ENCODE measurements at places on chromosomes 7 and 10.

DNA sequence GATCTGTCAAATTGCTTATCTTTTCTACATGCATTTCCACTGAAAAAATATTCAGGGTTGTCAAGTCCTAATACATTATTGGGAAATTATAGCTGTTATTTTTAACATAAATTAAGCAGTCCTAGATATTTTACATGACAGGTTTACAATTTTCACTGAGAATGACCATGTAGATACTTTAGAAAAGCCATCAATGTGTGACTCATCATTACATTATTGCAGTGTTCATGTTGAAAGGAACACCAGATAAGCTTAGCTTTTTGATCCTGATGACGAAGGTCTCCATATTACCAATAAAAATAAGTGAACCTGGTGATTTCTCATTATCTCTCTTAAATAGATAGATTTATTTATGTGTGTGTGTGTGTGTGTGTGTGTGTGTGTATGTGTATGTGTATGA, 529.5 kb upstream of the PCDH15 start:
- peak; percentile 18 for DNase-seq

- peak; percentile 61 for DNase-seq
Observed at GRCh38 chr10:11724938-11725776, 17.0 kb upstream of the ECHDC3 start.

GRCh38 chr10:32131388-32131787, 75.2 kb upstream of the KIF5B start:
- no peak for DNase-seq

GRCh38 chr10:99658622-99659030, 683 bp upstream of the ENTPD7 start:
- DNase-seq: peak; percentile 51

GRCh38 chr10:71584902-71585563, 134.5 kb downstream of the C10orf105 start:
- DNase-seq: peak; percentile 14

DNA sequence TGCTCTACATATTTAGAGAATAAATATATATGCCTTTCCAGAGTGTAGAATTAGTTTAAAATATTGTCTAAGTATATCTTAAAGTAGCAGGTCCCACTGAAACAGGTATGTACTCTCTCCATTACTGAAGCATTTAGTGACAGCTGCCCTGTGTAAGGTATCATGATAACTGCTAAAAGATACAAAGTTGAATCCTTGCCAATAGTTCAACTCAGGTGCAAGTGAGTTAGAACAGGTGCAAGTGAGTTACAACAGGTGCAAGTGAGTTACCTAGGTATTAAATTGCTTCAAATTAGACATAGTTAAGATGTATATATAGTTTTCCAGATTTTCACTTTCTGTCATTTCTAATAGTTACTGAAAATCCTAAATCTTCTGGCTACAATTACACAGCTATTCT, 119.1 kb downstream of the CNOT4 start:
- no peak for DNase-seq

GRCh38 chr10:19815731-19816410, 361 bp upstream of the PLXDC2 start:
- DNase-seq: peak; percentile 91

- no peak for DNase-seq
Observed at GRCh38 chr7:4769761-4770160, 5.7 kb upstream of the AP5Z1 start.

DNA sequence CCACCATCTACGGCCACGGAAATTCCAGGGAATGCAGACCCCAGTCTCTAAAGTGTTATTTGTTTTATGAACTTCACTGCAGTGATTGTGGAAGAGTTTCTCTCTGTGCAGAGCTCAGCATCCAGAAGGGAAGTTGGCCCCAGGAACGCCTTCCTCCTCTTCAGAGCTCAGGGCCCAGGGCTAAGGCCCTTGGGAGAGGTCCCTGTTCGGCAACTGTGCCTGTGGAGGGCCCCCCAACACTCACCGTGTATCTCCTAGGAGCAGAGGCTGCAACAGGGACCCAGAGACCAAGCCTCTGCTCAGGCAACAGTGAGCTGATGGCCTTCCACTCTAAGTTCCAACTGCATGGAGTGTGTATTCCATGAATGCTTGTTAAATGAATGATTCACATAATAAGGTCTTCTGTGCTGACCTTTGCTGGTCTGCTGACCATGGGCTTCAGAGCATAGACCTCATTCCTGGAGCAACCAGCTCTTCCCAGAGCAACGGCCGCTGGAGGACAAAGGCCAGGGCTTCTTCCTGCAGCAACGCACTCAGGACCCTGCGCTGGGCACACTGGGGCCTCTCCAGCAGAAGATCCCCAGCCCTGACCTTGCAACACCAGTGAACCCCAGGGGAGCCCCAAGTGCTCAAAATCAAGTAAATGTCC, 7.7 kb downstream of the DIP2C start:
- peak; percentile 88 for DNase-seq

- DNase-seq: no peak
Observed at GRCh38 chr7:73892003-73892999, 31.3 kb downstream of the TMEM270 start.

- peak; percentile 22 for DNase-seq
Observed at GRCh38 chr10:112307358-112308124, 24.3 kb downstream of the TECTB start.

DNA sequence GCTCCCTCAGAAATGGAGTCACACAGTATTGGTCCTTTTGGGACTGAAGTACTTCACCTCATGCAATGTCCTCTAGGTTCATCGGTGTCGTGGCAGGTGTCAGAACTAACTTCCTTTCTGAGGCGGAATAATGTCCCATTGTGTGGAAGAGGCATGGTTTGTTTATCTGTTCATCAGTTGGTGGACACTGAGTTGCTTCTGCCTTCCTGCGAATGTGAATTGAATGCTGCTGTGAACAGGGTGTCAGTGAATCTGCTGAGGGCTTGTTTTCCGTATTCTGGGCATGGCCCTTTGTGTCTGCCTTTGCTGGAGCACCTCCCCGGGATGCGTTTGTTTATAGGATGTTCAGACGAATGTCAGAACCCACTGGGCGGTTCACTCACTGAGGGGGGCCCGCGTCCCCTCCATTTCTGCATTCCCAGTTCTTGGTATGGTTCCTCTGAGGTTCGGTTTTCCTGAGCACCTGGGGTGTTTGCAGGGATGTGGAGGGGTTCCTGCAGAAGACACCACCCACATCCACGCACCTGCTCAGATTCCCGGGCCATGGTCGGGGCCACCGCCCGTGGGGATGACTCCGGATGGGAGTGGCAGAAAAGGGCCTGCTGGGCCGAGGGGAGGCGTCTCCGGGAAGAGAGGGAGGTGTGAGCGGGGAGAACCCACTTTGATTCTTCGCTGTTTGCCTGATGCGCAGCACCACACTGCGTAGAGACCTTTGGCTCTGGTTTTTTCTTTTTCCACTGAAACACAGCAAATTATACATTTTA, 33.1 kb downstream of the CHST12 start:
- no peak for DNase-seq

DNA sequence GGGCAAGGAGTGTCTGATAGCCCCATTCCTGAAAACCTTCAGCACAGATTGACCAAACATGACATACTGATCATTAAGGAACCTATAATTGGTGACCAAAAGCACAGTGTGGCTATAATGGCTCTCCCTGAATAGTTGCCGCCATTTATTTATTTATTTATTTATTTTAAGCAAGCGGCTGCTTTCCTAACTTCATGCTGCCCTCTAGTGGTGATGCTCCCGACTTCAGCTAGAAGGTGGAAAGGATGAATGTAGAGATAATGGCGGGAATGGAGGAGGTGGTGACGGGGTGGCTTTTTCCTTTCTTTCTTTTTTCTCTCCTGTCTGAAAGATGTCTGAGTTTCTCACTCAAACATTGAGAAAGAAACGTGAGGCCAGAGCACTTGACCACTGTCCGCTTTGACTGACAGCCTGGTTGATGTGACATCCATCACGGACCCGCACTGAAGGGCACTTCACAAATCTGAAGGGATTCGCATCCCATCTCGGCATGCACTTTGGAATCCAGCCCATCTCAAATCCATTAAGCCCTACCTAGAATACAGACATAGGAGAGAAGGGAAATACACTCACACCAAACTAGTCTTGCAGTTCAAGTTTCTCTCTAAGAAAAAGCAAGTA, 1090.1 kb downstream of the KCNMA1 start:
- DNase-seq: peak; percentile 82

GRCh38 chr7:55193245-55193644, 171.9 kb upstream of the LANCL2 start:
- no peak for DNase-seq

DNA sequence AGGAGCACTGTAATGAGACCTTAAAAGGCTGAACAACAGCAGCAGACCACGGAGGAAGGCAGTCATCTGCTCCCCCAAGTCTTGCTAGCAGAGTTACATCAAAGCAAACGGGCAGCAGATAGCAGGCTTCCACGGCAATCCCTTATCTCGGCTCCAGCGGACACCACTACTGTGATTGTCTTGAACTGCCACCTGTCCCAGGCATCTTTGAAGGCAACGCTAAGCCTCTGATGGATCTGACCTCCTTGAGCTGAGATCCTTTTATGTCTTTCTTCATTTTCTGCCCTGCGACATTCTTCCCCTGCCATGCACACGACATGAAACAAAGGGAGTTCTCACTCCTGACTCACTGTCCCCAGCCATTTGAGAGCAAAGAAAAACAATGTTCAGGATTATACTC, 111.7 kb downstream of the GLI3 start:
- no peak for DNase-seq

DNA sequence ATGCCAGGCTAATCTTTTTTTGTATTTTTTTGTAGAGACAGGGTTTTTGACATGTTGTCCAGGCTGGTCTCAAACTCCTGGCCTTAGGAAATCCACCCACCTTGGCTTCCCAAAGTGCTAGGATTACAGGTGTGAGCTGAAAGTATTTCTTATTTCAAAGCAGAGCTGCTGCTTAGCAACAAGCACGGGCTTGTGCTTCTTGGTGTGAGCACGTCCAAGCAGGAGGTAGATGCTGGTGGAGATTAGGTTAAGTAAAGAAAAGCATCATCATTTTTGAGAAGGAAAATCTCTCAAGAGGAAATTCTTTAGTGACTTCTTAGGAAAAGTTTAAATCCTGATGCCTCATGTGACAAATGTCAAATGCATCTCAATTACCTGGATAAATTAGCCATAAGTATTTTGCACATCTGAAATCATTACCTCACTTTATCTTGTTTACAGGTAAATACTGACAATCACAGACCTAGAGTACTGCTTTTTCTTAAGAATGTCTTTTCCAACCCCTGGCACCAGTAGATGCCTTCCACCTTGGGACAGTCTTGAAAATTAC, 431.8 kb upstream of the FZD8 start:
- DNase-seq: no peak

DNA sequence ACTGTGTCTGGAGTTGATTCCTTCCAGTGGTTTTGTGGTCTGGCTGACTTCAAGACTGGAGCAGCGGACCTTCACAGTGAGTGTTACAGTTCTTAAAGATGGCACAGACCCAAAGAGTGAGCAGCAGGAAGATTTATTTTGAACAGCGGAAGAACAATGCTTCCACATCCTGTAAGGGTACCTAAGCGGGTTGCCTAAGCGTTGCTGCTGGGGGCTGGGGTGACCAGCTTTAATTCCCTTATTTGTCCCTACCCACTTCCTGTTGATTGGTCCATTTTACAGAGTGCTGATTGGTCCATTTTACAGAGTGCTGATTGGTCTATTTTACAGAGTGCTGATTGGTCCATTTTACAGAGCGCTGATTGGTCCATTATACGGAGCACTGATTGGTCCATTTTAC, 13.2 kb downstream of the AKR1B15 start:
- DNase-seq: peak; percentile 18

DNA sequence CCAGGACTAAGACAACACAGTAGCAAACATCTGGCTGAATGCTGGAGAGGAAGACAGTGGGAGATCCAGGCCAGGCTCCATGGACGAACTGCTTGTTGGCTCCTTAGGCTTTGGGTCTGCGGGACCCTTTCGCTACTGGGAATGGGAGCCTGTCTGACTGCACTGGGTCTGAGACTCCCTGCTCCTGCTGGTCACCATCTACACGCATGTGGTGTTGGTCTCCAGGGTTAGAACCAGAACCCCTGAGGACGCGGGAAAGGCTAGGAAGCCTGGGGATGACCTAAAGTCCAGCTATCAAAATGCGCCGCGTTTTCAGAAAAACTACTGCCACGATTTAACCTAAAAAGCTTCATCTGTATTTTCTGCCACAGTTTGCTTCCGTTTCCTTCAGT, 817 bp upstream of the DNAJB6 start:
- DNase-seq: no peak

GRCh38 chr7:133980804-133981203, 146.3 kb upstream of the LRGUK start:
- no peak for DNase-seq

GRCh38 chr10:78570633-78571235, 498.0 kb upstream of the ZMIZ1 start:
- DNase-seq: no peak

GRCh38 chr7:97043281-97043680, 18.6 kb upstream of the DLX5 start:
- no peak for DNase-seq

DNA sequence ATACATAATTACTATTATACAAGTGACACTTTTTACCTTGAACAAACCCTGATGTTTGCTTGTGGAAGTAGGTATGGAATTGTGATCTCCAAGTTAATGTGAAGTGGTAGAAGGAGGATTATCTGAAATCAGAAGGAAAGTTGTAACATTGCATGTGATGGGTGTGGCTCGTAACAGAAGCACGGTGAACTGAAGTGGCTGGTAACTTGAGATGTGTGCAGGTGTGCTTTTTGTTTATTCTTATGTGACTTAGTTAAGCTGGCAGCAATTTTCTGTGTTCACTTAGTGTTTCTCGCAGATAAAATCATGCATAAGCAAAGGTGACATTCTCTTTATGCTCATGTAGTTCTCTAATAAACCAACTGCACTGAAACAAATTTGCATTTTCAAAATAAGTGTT, 82.3 kb downstream of the ZEB1 start:
- DNase-seq: no peak

DNA sequence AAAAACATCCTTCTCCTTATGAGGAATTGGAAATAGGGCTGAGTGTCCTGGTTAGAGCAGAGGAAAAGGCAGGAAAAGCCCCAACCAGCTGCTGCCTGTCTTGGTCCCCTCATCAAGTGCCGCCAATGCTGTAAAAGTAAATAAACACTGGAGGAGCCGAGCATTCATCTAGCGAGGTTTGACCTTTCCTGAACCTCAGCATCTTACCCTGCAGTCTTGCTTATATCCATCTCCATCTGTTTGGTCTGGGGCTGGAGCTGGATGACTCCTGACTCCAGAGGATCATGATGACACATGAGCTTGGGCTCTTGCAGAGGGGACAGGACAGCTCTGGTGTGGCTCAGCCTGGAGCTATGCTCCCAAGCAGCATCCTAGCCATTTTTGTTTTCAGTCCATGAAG, 501.1 kb downstream of the TNS3 start:
- peak; percentile 90 for DNase-seq
